Uterus (tissue), 4 donors: ENCODE measurements at places on chromosomes 11 and 22. TPM values are rescaled to one million over a fixed set of nuclear protein-coding genes. Genes with fewer than 3 reads are reported as not detected.

The DEFB131B gene
- not detected for total RNA-seq

The GLYAT gene
- not detected for total RNA-seq

The SGSM1 gene
- 0.88 TPM for total RNA-seq

The FOLR2 gene
- 7.7 TPM for total RNA-seq

DNA sequence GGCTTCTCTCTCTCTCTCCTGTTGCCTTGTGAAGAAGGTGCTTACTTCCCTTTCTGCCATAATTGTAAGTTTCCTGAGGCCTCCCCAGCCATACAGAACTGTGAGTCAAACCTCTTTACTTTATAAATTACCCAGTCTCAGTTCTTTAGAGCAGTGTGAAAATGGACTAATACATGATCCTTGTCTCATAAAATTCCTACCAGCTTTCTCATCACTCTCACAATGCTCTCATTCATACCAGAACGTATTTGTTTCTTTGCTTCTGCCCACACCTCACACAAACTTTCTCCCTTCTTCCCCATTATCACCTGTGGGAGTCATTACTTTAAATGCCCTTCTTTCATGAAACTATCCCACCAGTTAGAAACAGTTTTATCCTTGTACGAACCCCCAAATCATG, 62.7 kb upstream of the ARHGAP42 start:
- H3K4me3 ChIP-seq, result no peak overlapping the region
- no peaks in the 10 kb centered on the region for H3K36me3 ChIP-seq
- DNase-seq, result no peak

DNA sequence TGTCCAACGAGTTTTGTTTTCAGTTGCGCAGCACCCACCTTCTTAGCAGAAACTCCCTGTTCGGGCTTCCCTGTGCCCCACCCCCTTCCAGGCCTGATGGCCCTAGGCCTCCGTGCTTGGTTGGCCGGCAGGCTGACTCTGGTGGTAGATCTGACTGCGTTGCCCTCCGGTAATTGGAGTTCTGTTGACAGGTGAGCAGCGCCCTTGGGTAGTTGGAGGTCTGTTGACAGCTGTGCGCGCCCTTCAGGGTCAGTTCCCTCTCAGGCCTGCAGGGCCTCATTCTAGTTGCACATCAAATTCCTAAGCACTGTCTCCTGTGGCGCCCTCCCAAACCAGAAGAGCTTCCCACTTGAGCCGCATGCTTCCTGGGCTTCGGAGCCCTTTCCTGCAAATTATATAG, 776 bp downstream of the DGCR6 start:
- H3K4me3 ChIP-seq, result no peak overlapping the region
- no peaks in the 10 kb centered on the region for H3K36me3 ChIP-seq
- H3K4me1 ChIP-seq, result no peaks in the 10 kb centered on the region
- no peak overlapping the region for H3K27ac ChIP-seq

- H3K27me3 ChIP-seq, result no peaks in the 10 kb centered on the region
- no peak overlapping the region for H3K4me3 ChIP-seq
- H3K36me3 ChIP-seq, result no peaks in the 10 kb centered on the region
These were observed 25.8 kb downstream of the KRTAP5-5 start for GRCh38 chr11:1655168-1656060.
